ENCODE measurements at places on chromosomes 6 and 20. TPM values are rescaled to one million over a fixed set of nuclear protein-coding genes. Genes with fewer than 3 reads are reported as not detected.

Gene TBXT
- total RNA-seq: not detected

Gene PRPH2
- 0.47 TPM for total RNA-seq

Gene FGD2
- total RNA-seq: 8.0 TPM

Gene HLA-A
- total RNA-seq: 256 TPM

Gene DDX39B
- total RNA-seq: 176 TPM

Gene ANKRD6
- 21.4 TPM for total RNA-seq

Gene YTHDF1
- total RNA-seq: 24.3 TPM

Gene DNAH8
- not detected for total RNA-seq

Gene DEFB132
- not detected for total RNA-seq

Gene TMC2
- total RNA-seq: 0.10 TPM

Gene NKAIN4
- not detected for total RNA-seq

Gene ZNF391
- total RNA-seq: 0.97 TPM

Gene HNF4A
- not detected for total RNA-seq

Gene IFNGR1
- total RNA-seq: 115 TPM

Data from left ventricle myocardium superior (tissue), 1 donor.